ENCODE measurements at places on chromosomes 12 and 14.

DNA sequence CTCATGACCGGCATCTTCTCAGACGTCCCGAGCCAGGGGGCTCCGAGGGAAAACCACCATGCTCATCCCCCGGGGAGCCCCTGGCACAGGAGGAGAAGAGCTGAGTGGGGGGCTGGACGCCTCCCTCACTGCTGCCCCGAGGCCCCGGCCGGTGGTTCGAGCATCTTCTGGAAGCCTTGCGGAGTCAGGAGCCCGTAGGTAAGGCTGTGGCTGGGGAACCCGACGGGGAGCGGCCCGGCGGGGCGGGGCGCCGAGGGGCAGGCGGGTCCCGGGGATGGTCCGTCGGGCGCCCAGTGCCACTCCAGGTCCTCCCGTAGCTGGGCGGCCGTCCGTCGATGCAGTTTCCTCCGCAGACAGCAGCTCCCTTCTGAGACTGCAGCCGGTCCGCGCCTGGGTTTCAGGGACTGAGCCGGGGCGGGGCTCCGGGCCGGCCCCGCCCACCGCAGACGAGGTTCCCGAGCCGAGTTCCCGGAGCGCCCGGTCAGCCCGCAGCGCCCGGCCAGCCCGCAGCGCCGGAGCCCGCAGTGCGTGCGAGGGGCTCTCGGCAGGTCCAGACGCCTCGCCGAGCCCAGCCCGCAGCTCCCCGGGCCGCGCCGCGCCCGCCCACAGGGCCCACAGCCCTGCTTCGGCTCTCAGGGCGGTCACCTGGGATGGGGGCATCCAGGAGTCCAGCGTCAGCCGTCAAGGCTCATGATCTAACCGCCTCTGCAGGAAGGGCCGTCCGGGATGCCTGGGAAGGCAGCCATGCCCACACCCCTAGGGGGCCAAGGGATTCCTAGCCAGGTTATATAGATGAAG, at the start of gene PGF:
PGF (minus strand) TSS at position 369 of the 798 bp plus-strand sequence; CDS start at position 14, 355 bp downstream.
- DNase-seq = peak; percentile 52

DNA sequence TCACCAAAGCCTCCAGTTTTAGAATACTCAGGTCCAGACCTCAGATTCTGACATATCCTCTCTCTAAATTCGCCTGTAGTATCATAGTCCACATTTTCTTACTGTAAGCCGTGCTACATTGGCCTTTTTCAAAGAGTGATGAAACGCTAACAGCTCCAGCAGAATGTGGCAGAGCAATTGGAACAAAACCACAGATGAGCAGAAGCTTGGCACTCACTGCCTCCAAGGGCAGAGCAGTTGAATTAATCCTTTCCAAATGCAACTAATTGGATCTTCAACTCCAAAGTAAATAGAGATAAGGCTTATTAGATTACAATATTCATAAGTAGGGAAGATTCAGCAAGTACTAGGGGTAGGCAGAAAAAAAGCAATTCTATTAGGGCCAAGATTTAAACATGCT, 128.3 kb downstream of the SLC35F4 start:
- DNase-seq = no peak

DNA sequence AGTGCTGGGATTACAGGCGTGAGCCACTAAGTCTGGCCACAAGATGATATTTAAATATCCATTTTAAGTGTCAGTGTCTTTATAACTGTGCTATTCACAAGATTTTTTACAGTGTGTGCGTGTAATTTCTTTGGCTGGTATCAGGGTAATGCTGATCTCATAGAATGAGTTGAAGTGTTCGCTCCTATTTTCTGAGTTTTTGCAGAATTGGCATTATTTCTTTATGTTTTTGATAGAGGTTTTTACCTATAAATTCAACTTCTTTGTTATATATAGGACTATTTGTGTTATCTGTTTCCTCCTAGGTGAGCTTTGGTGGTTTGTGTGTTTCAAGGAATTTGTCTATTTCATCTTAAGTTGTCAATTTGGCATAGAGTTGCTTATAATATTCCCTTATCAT, 45.6 kb downstream of the FOXN4 start:
- DNase-seq = no peak

DNA sequence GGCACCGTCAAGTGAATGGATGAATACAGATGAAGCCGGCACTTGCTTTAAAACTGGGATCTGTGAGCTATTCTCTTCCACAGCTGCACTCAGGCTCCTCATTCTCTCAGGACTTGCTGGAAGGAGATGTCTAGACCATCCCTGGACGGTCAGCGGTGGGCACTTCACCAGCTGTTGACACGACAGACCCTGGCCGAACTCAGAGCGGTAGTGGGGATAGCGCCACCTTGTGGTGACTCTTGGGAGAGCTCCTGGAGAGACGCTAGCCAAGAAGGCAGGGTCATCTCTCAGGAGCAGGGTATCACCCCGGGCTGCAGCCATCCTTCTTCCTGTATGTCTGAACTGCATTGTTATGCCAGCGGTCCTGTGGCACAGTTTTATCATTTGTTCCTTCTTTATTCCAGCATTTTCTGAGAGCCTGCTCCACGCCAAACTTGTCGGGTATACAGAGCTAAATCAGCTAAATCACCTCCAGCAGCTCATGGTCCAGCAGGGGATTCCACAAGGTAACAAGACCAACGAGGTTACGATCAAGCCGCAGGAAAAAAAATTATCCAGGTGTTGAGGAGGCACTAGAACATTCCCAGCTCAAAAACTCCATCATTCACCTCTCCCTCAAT, 10.0 kb downstream of the WNT1 start:
- peak; percentile 62 for DNase-seq

DNA sequence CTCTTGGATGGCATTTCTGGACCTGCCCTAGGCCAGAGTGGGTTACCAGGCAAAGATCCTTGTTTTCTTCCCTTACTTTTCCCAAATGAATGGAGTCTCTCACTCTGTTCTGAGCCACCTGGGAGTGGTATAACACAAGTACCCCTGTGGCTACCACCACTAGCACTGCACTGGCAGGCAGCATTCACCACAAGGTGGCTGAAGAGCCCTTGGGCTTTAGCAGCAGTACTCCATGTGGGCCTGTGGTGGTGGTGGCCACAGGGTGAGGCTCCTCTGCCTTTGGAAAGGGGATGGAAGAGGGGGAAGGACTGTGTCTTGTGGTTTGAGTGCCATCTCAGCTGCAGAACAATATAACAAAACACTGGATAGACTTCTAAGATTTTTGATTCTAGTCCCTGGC, 38.1 kb upstream of the LMNTD1 start:
- no peak for DNase-seq

GRCh38 chr12:125133616-125134015, 68.4 kb downstream of the AACS start:
- DNase-seq = no peak

GRCh38 chr14:104280902-104281767, 142.7 kb downstream of the KIF26A start:
- peak; percentile 13 for DNase-seq

DNA sequence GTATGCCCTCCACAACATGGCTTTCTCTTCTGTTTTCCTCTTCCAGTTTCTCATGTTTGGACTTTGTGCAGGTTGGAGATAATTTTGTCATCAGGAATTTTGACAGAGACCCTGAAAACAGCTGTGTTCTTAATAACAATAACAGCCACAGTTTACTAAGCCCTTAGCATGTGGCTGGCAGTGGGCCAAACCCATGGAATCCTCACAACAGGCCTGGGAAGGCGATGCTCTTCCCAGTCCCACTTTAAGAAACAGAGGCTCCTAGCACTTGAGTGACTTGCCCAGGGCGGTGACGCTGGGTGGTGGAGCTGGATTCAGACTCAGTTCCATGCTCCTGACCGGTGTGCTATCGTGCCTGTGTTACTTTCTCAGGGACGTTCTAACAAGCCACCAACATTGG, 20.1 kb upstream of the PLEKHG3 start:
- peak; percentile 72 for DNase-seq

DNA sequence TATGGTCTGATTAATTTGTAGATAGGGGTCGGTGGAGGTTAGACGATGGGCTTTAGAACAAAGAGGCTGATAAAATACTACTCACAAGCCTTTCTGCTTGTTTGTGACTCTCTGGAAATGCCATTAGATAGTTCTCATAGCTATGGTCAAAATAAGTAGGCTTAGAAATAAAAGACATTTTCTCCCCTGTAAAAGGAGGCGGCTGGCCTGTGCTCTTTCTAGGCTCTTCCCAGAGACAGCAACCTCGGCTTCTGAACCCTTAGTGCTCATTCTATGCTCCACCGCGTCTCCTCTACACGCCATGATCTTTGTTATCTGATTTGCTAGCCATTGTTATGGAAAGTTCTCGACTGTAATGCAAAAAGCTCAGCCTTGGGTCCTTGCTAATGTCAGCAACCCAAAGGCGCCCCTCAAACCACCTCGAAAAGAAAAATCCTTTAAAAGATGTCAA, 64.5 kb downstream of the CRADD start:
- DNase-seq = peak; percentile 22

DNA sequence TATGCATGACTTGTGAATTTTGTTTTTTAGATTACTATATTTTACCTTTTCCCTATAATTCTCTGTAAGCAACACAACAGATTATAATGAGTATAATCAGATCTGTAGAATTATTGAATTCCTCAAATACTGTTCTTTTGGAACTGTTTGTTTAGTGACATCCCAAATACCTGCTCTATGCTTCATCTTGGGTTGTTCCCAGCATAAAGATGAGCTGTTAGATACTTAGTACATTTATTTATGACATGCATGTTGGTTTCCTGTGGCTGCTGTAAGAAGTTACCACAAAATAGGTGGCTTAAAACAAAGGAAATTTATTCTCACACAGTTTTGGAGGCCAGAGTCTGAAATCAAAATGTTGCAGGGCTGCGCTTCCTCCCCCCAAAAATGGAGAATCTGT, 78.4 kb downstream of the PTPRR start:
- no peak for DNase-seq

- DNase-seq = no peak
Measured at GRCh38 chr14:69087061-69087461, 65.9 kb downstream of the DCAF5 start.

- peak; percentile 61 for DNase-seq
Measured at GRCh38 chr12:14885718-14886221, at the start of gene MGP. Gene MGP (minus strand): TSS chr12:14885854. CDS start chr12:14885791, 63 bp downstream.

DNA sequence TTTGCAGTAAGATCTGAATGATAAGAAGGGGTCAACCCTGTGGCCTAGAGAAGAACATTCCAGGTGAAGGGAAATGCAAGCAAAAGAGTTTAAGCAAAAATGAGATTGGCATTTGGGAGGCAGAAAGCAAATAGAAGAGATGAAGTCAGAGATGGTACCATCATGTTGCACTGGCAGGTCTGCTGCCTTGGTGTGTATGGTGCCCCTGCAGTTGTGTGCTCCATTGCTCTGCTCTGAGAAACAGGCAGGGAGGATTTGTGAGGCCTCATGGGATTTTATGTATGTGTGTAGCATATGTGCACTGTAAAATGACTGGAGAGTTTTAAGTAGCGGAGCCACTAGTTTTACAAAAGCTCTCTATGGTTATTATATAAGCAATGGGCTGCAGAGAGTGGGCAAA, 6.6 kb downstream of the LDHB start:
- no peak for DNase-seq

DNA sequence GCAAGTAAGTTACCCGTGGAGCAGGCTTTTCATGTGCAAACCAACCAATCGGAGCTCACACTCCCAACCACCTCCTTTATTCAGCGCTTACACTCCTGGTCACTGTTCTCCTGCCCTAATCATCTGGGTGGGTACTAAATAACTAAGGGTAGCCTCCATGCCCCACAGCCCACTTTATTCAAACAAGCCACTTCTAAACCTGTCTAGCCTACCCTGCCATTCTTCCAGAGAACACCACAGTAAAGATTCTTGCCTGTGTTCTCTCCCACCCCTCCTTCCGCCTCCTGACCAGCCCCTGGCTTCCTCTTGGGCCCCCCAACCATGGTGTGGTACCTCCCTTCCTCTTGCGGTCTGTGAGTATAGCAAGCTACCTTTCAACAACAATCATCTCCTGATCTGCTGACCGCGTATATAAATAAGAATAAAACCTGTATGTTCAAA, 581.9 kb downstream of the VRK1 start:
- DNase-seq = no peak

- DNase-seq = peak; percentile 68
Measured at GRCh38 chr14:64758691-64759554, 54.7 kb downstream of the PLEKHG3 start.

- DNase-seq = peak; percentile 59
Measured at GRCh38 chr14:69317102-69317755, 57.3 kb downstream of the GALNT16 start.

- DNase-seq = no peak
Measured at GRCh38 chr12:132888852-132889251, 1.4 kb upstream of the CHFR start.

GRCh38 chr14:25006961-25007795, 42.8 kb downstream of the STXBP6 start:
- no peak for DNase-seq

DNA sequence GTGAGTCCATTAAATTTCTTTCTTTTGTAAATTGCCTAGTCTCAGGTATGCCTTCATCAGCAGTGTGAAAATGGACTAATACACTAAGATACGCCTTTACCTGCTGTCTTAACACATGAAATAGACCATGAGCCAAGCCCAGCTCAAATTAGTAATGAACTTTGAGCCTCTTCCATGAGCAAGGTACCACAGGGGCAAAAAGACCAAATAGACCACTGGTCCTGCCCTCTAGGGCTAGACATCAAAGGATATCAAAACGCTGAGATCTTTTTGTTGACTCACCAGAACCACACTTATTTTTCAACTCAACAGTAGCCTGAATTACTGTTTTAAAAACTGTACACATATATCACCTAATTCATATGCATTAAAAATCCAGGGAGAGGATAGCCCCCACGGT, 137.5 kb upstream of the NOS1 start:
- DNase-seq = no peak

DNA sequence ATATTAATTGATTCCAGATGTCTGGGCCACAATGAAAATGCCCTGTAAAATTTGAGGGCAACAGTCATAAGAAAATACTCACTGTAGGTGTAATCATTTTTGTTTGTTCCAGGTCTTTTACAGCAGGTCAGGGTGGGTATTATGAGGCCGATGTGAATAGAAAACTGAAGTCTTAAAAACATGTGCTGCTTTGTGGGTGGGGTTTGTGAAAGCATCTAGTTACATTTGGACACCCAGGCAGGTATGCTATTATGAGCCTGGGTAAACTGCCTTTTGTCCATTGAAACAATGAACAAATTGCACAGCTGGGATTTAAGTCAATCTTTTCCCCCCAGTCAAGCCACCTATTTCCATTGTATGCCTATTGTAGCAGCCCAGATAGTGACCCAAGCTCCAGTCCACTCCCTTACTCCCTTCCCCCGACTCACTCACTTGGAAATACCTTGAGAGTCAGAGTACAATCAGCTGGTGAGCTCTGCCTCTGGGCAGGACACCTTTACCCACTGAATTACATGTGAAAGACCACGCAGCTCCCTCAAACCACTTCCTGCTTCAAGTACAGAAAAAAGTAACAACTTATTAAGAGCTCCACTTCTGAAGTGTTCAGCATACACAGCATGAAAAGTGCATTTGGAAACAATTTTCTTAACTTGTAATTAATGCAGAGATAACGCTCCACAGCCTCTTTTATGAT, 1.8 kb downstream of the IGF1 start:
- DNase-seq = no peak

- no peak for DNase-seq
Measured at GRCh38 chr14:60102389-60102788, 10.7 kb downstream of the PCNX4 start.

DNA sequence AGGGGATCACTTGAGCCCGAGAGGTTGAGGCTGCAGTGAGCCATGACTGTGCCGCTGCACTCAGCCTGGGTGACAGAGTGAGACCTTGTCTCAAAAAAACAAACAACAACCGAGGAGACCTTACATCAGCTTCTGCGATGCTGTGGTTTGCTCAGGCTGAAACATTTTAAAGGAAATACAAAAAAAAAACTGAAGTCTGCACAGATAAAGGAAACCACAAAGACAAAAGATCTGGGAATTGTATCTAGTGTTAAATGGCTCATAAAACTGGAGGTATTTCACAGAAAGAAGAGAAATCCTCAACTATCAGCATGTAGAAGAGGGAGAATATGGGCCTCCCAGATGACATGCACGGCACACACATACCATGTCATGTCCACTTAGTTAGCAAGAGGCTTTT, 60.3 kb upstream of the VPS33A start:
- DNase-seq = no peak
